ENCODE measurements at places on chromosomes 6 and 20.

GRCh38 chr20:47664068-47664437 is 121.2 kb downstream of the SULF2 start:
- DNase-seq: no peak

DNA sequence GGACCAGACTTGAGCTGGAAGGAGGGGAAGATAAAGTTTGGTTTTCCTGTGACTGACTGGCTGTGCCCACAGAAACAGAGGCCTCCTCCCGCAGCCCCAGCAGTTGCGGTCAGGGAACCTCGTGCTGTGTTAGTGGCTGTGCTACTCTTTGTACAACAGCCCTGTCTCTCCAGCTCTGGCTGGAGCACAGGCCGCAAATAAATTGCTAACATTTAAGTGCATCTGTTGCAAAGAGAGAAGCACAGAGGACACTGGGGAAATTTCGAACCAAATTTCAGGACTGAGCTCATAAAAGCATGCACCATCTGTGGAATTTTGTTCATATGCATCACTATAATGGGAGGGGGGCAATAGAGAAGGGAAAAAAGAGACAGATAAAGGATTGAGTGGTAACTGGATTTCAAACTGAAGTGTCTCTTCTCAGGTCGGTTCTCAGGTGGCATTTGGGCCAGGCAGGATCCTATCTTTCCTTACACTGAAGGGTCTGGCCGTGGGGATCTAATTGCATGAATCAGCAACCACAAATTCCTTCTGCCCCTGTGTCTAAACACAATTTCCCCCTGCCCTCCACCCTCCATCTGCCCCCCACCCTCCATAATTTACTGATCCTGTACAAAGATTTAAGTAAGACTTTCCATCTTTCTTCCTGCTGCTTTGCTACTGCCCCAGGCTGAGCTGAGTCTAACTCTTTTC is 88.9 kb upstream of the ATXN1 start:
- no peak for DNase-seq

DNA sequence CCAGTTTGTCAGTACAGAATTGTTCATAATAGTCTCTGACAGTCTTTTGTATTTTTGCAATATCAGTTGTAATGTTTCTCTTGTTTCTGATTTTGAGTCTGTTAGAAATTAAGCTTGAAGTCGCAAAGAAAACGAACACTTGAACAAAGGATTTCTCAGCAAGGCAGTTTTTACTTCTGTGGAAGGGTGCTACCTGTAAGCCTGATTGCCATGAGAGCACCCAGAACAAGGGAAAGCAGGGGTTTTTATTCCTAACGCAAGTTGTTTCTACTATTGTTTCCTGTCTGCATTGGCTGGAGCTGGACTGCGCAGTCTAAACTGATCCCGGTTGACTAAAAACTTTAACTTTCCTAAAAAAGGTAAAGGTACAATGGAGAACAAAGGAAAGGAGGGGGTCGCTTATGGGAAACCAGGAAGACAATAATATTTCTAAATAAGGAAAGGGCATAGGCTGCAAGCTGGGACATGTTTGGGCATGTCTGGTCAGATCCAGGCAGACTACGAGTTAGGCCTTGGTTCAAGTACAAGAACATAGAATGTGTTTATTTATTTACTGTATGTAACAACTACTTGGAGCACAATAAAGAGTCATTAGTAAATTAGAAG is 28.5 kb downstream of the HLA-B start:
- no peak for DNase-seq

- DNase-seq: no peak
Measured at GRCh38 chr6:138159246-138159645, 2.5 kb upstream of the ARFGEF3 start.

DNA sequence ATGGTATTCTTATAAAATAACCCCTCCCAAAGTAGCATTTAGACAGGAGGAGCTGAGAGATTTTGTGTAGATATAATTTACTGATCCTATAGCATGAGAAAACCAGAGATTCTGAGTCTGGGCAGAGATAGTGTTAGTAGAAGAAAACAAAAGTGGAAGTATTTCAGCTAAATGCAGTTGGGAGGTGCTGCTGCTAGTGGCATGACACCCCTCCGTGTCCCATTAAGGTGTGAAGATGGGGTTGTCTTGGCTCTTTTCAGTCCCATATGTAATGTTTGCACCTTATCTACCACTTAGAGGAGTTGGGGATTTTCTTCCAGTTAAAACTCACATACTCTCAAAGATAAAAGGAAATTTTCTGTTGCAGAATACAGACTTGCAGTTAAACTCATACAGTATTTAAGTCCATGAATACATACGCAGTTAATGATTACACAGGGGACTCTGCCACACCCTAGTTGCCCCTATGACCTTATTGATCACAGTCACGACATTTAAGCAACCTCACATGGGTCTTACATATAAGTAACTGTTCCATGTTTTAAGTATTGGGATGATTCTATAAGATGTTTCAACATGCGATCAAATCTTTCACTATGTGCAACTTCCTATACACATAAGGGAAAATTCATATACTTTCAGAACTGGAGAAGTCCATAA is 11.5 kb downstream of the TAAR2 start:
- no peak for DNase-seq

DNA sequence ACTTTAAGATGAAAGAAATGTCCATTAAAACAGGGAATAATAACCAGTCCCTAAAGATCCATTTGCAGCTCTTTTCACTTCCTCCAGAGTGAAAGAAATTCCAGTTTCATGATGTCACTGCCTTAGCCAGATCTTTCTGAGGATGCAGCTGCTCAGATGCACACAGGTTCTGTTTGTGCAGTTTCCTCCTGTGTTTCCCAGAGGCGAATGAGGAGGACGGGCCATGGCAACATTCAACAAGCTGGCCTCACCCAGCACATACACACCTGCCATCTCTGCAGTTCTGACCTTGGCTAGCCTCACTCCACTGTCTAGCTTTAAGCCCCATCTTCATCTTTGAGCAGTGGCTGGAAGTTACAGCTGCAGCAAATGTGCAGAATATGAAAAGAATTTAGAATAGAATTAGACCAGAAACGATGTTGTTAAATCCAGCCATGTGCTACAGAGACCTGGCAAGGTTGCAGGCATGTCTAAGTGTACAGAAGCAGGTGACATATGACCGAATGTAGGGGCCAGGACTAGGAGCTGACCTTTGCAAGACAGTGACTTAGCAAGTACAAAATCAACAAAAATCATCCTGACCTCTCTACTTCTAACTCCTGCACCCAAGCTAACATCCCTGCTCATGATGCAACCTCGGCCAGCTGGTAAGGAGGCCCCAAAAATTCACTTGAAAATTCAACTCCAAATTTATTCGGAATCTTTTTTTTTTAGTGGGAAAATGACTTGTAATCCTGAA is 35.0 kb downstream of the FAM50B start:
- peak; percentile 83 for DNase-seq

DNA sequence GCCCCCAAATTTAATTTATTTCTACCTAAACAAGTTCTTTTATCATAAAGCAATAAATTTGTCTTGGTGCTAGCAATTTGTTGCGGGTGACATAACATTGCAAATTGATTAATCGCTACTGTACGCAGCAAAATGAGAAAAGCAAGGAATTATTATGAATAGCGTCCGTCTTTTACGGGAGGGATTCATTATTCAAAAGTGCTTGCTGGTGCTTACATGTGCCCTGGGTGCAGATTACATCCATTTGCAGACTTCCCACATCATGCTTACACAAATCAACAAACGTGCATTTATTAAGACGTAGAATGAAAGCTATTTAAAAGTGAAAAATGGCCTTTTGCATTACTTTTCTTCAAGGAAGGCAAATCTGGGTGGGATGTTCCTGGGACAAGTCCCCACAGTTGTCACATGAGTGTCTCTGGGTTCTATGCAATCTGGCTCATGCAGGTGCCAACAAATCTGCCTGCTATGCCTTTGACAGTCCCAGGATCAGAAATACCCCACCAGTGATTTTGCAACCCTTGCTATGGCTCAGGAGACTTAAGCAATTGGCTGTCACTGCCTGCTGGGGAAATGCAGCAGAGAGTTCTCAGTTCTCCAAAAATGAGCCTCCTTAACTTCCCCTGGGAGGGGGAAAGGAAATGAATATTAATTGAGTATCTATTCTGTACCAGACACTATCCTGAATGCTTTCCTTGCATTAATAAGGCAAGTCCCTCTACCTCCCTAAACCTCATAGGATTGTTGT is 30.1 kb upstream of the MAFB start:
- no peak for DNase-seq

- DNase-seq: no peak
Measured at GRCh38 chr6:83061190-83061589, 4.5 kb downstream of the UBE3D start.

GRCh38 chr6:16372029-16372776 is 133.8 kb downstream of the GMPR start:
- DNase-seq: no peak

DNA sequence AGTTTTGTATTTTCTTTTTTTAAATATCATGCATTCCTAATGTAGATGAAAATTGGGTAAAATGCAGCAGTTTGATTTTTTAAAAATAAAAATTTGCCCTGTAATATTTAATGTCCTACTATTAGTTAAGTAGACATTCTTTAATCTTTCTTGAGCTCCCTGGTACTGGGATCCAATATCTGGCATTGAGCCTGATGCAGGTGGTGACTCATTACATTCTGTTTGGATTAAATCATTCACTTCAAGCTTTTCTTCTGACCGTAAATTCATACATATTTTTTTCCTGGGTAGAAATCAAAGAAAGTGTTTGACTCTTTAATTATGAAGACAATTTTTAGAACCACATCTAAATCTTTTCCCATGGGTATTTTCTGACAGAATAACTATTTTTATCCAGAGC is 768.8 kb upstream of the SLC35B3 start:
- peak; percentile 64 for DNase-seq

- no peak for DNase-seq
Measured at GRCh38 chr6:149147938-149148718, 169.4 kb upstream of the TAB2 start.
